Muscle of leg (tissue), 16 donors: ENCODE measurements at places on chromosomes 4 and X.
A peak's percentile ranks its signal among the peaks of the same experiment; 100 is the strongest.

DNA sequence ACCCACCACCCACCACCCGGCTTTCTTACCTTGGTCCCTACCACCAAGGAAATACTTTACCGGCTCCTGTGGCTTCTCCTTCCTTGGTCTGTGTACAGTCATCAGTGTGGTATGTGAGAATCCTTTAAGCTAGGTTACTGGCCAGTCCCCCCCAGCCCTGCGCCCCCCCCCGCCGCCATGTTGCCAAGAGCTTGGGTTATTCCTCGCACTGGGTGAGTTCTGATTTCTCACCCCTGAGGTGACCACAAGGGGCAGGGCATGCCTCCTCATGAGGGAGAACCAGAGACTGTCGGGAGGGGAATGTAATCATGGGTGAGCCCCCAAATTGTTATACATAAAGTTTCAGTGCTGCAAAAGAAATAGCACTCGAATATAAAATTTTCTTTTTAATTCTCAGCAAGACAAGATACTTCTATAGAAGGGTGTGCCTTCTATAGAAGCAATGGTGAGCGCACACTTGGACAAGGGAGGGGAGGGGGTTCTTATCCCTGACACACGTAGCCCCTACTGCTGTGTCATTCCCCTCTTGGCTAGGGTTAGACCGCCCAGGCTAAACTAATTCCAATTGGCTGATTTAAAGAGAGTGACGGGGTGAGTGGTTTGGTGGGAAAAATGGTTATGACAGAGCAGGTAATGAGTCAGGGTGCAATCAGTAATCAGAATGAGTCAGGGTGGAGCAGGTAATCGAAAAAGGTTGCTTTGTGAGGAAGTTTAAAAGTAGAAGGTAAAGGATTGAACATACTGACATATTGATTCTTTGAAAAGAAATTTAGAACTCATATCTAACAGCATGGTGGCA, 133.2 kb downstream of the KDM6A start:
- DNase-seq = no peak

DNA sequence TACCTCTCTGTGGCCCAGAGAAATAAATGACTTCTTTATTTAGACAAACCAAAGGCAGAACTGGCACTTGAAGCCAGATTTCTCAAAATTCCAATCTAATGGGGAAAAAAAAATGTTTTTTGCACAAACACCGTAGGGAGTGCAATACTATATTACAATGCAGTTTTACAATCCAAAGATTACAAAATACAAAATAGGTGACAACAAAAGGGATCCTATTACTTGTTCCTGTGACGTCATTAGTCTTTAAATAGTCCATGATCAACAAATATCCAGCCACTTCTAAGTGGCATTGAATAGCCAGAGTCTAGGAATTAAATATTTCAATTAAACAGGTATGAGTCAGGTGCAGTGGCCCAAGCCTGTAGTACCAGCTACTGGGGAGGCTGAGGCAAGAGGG, 3.0 kb upstream of the APBB2 start:
- no peak for DNase-seq

GRCh38 chr4:88591787-88592599, at the start of gene HERC3:
HERC3 (plus strand) TSS chr4:88592480; CDS start chr4:88605824, 13,344 bp downstream.
- peak; percentile 96 for DNase-seq

DNA sequence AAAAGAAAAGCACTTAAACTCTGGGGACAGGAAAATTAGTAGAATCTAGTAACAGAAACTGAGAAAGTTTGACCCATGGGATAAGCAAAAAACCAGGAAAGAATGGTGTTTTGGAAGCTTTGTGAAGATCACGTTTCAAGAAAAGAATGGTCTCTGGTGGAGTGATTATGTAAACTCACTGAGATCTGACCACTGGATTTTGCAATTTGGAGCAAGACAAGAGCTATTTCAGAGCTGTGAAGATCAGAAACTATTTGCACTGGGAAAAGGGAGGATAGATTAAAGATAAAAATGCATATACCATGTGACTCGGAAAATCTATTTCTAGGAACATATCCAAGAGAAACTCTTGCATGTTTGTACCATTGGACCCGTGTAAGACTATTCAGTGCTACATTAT, 4.3 kb downstream of the TMPRSS11D start:
- no peak for DNase-seq

DNA sequence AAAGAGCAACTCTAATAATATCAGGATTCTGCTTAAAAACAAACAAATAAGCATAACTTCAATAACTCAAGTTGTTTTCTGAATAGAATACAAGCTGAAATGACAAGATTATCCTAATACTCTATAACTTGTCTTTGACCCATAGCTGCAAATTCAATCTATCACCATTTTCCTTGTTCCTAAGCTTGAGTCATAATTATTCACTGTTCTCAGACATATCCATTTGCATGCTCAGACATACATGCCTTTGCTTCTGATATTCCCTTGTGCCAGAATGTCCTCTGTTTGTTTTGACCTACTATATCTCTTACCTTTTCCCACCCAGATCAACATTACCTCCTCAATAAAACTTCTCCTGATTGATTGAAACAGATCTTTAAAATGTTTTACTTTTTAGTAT, 109.7 kb downstream of the SNCA start:
- DNase-seq = no peak

GRCh38 chr4:7740866-7741525, 198.7 kb downstream of the AFAP1 start:
- DNase-seq = no peak

DNA sequence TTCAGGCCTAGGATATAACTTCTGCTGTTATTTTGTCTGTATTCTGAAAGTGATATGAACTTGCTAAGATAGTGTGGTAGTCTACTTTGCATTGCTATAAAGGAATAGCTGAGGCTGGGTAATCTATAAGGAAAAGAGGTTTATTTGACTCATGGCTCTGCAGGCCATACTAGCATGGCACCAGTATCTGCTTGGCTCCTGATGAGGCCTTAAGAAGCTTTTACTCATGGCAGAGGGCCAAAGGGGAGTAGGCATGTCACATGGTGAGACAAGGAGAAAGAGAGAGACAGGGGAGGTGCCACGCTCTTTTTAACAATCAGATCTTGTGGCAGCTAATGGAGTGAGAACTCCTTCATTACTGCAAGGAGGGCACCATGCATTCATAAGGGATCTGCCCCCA, 247.3 kb downstream of the GPAT3 start:
- no peak for DNase-seq

DNA sequence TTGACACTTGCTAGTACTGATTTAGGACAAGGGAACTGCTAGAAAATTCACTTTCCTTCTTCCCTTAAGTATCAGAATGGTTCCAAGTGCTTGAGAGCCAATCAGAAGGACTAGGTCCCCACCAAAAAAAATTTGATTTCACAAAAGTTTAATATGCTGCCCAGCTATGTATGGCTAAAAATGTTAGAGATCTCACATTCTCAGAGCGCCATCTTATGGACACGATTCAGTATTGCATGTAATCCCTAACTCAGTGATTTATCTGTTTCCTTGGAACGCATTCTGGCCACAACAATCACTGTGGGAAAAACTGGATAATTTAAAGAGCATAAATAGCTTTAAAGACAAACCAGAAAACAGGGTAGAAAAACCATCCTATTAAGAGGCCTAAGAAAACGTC, 255.1 kb upstream of the GPC4 start:
- peak; percentile 79 for DNase-seq

DNA sequence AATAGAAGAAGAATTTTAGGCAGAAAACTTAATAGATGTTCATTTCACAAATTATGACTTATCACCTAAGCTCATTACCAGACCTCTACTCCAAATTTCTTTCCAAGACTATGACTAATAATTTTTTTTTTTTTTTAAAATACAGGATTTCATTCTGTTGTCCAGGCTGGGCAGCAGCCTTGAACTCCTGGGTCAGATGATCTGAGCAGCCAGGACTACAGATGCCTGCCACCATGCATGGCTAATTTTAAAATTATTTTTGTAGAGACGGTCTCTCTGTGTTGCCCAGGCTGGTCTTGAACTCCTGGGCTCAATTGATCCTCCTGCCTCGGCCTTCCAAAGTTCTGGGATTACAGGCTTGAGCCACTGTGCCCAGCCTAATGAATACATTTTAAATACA, 119.2 kb downstream of the ARHGAP10 start:
- DNase-seq = no peak

DNA sequence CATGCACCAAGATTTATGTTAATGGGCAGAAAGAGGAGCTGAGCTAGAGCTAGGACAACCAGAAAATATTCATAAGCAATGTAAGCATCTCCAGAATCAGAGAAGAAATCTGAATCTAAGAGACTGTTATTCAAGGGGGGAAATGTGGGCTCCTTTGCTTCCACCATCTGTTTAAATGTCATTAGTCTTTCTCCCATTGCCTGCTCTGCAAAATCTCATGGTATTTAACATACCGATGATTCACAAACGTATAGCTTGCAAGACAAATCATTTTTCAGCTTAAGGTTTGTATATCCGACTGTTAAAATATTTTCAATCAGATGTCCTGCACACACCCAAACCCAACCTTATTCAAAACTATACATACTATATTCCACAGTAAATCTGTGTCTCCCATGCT, 133.4 kb upstream of the TACR3 start:
- no peak for DNase-seq

DNA sequence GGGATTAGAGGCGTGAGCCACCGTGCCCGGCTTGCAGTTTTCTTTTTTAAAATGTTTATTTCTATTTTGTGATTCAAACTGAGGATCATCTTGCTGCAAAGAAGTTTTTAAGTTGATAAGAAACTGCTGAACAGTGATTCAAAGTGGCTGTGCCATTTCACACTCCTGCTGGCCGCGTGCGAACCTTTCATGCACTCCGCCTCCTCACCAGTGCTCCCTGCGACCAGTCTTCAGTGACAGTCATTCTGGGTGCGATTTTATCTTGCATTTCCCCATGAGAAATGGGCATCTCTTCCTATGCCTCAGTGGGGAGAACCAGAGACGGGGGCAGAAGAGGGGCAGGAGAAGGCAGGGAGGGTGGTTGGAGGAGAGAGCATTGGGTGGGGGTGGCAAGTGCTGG, 21.4 kb downstream of the TMEM187 start:
- no peak for DNase-seq

- DNase-seq = peak; percentile 56
Measured at GRCh38 chr4:1018147-1019020, 7.0 kb downstream of the FGFRL1 start.
